CD4-positive, alpha-beta T cell treated with Interleukin-15 for 1 hour (primary cell): ENCODE measurements at places on chromosomes 6 and 20.
A peak's percentile ranks its signal among the peaks of the same experiment; 100 is the strongest.

DNA sequence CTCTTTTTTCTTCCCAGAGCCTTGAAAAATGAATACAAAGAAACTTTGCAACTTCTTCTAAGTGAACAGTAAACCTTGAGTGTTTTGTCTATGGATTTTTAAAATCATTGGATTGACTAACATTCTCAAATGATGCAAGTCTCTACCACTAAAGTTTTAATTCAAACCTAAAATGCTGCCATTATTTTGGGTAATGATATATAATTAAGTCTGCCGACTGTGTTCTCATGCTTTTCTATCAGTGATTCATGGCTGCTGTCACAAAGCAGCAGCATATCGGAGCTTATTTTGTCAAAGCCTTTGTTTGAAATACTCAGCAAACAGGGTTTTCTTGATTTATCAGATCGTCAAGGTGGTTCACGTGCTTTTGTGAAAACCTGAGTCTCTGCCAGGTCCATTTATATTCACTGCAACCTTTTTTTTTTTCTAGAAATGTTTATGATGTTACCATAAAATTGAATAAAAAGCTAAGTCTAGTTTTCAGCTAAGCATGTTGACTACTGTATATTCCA is 96.3 kb downstream of the GJA1 start:
- DNase-seq: no peak

GRCh38 chr6:169933839-169934698 is 182.6 kb downstream of the ERMARD start:
- no peak for DNase-seq

GRCh38 chr6:16742116-16742515 is 19.1 kb downstream of the ATXN1 start:
- no peak for DNase-seq

GRCh38 chr6:28953039-28953584 is 29.3 kb upstream of the TRIM27 start:
- peak; percentile 44 for DNase-seq

DNA sequence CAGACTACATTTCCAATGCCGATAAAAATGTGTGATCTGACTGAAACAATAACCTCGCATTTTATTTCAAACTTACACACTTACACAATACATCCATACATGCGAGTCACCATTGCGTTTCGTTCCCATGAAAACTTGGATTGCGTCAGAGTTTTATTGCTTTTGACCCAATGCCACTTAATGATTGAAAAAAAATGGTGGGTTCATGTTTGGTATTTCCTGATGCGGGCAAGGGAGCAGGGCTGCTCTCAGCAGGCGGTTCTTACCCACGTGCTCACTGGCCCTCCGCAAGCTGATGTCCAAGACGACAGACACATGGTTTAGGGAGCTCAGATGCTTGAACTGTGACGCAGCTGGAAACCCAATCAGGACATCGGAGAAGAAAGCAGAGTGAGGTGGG is 281.0 kb upstream of the SULF2 start:
- DNase-seq: no peak

DNA sequence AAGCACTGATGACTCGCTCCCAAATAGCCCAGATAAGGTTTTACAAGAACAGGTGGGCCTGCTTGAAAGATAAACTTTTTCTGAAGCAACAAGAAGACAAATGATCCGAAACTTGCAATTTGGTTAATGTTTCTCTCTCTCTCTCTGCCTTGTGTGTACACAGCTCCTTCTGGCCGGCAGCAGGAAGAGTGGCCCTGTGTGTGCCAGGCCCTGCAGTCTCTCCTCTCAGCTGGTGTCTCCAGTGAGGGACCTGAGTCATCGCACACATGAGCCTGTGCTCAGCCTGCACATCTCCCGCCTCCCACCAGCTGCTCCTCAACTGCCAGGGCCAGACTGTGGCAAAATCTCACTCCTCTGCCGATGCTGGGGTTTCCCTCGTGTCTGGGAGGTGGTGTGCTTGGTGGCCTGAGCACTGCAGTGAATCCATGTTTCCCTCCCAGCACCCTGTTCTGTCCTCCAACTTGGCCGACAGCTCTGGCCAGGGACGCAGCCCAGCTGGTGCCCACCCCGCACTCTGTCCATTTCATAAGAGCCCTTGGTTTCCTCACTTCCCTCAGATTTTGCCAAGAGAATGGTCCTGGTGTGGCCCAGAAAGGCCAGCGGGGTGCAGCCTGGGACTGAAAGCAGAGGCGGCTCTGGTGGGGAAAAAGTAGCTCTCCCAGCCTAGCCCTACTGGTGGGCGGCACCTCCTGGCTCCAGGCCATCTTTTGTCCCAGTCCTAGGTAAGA is 49.4 kb downstream of the ERMARD start:
- DNase-seq: no peak

DNA sequence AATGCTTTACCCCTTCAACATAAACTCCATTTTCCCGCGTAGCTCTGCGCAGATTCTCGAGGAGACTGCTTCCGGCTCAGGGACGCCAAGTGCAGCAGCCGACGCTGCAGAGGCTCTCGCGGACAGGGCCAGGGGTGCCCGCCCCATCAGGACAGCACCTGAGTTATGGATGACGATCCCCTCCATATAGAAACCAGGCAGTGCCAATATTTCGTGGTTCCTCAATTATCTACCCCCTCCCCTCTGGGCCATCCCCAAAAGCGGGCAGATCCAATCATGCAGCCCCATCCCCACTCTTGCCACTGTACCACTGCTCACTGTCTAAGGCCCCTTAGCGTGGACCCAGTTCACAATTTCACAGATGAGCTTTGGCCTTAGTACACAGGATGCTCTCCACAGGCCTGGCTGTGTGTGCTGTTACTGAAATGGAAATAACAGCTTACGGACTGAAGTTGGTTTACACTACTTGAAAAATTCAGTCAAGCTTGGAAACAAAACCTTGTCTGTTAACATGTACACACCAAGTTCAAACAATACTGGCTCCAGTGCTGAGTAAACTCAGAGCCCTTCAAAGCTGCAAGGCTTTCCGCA is 74.5 kb downstream of the DACT2 start:
- no peak for DNase-seq

DNA sequence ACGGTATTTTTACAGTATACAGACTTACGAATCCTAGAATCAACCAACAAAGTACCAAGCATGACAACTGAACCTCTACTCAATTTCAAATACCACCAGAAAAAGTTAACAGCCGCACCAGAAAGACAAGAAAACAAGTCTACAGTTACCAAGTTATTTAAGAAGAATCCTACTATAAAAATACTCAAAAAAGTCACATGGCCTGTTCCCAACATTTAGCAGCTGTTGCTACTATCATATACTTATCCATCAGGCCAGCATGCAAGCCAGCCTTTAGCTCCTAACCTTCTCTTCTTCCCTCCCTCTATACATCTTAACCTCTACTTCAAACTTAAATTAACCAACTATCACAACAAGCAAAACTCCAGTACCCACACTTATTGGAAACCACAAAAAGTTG is 1.9 kb downstream of the SYNCRIP start:
- DNase-seq: no peak

- DNase-seq: peak; percentile 75
Observed at GRCh38 chr6:43702534-43703440, 15.2 kb upstream of the MRPS18A start.

GRCh38 chr6:128600397-128600951 is 80.1 kb upstream of the PTPRK start:
- DNase-seq: no peak

- no peak for DNase-seq
Observed at GRCh38 chr6:14856177-14856576, 389.7 kb upstream of the JARID2 start.

- no peak for DNase-seq
Observed at GRCh38 chr6:3285732-3286131, 27.0 kb downstream of the PSMG4 start.

DNA sequence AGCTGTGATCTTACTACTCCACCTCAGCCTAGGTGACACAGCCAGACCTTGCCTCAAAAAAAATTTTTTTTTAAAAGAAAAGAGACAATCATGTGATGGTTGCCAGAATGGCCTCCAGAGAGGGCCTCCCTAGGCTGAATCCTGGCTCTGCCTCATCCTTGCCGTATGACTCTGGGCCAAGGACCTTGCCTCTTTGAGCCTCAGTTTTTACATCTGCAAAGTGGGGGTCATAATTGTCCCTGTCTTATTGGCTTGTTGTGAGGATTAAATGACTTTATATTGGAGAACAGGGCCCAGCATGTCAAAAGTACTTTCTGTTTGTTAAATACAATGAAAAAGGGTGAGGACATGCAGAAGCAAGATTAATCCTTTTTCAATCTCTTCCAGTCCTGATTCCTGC is 14.4 kb downstream of the SRXN1 start:
- DNase-seq: no peak

DNA sequence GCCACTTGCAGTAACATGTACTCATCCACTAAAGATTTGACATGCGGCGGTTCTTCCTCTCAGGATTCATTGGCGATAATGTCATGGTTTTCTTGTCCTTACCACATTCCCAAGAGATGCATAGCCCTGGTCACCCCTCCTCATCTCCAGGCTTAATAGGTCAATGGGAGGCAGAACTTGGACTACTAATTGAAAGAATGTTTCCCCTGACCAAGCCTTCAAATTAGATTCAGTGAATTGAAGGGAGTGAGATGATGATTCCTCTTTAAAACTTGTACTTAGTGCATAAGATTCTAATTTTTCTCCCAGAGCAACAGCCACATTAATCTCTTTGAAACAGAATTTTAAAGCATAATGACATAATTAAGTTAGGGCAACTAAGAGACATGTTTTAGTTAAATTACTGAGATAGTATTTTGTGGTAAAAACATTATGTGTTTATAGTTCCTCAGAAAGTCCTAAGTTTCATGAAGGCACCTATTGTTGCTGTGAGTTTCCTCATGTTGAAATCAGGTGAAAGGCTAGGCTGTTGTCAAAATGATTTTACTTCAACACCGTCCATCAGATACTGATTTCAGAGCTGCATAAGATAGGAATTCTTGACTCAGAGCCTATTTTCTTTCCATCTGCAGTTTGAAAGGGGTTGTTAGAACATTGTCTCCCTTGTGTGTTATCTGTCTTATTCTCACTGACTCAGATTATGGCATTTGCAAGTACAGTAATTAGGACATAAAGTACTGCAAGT is 48.5 kb downstream of the STK4 start:
- no peak for DNase-seq

DNA sequence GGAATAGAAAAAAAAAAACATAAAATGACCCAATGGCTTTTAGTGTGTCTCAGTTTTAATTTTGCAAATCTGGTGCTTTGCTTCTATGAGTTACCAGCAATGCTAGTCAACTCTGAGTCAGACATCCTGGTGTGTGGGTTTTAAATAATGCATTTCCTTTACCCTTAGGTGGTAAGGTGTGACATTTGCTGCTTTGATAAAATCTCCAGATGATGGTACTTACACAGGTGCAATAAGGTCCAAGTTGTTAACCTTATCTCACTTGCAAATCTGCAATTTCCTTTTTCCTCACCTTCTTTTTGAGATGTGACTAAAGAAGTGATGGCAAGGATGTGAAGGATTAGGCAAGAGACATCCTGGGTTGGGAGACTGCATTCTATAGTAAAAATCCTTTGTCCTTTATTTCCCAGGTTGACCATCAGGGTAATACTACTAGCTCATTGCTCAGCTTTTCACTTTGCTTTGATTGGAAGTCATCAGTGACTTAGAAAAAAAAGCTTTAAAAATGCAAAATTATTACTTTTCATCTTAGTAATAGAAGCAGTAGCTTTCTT is 818.5 kb upstream of the FLRT3 start:
- DNase-seq: no peak

DNA sequence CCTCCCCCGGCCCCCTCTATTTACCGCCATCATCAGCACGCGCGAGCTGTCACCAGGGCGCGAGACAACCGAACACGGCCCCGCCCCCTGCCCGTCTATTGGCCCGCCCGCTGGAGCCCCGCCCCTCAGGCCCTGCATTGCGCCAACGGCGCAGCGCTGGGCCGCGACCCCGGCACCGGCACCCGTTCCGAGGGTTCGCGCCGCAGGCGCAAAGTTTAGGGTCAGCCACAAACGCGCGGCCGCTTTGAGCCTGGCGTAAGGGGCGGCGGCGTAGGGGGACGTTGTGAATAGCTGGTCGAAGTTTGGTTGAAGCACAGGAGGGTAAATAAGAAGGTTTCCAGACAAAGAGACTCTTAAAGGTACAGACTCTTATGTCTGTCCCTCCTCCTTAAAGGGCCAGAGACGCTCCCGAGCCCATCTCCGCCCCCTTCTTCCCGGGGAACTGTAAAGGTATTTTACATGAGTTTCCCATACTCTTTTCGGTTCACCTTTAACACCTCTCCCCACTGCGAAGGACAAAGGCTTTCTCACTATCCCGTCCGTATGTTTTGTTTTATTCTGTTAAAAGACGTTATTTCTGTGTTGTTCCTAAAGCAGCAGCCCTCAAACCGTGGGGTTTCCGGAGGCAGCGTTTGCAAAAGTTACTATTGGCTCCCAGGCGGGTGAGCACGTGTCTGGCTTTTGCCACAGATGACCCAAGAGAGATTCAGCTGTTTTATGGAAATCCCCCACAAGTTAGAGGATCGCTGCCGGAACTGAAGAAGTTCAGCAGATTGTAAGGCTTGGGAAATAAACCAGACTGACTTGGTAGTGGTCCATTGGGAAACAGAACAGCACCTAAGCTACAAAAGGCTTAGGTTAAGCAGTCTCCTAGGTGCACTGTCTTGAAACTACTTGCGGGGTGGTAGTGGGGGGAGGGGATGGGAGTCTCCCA is at the start of gene USP49:
USP49 (minus strand) TSS at position 76 of the 934 bp plus-strand sequence. CDS start 88,392 bp downstream, outside the sequence.
- peak; percentile 87 for DNase-seq

- no peak for DNase-seq
Observed at GRCh38 chr6:36336779-36337241, at the start of gene BNIP5. Gene BNIP5 (minus strand): TSS chr6:36336888. CDS start chr6:36330690, 6,198 bp downstream.

- DNase-seq: no peak
Observed at GRCh38 chr6:136535017-136535765, 15.0 kb downstream of the MAP7 start.

DNA sequence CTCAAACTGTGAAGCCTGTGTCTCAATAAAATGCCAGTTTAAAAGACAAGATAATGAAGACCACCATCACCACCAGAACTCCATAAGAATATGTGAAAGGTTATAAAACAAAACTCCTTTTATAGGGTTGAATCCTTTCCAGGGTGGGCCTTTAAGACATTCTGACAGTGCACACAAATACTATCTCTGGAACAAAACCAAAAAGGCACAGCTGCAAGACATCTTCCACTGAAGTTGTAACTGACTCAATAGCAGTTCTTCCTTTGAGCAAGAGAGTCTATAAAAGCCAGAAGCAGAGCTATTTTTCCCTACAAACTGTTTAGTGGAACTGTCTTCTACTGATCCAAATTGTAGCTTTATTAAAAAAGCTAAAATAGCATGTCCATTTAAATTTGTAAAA is 81.6 kb downstream of the EPB41L2 start:
- DNase-seq: no peak

DNA sequence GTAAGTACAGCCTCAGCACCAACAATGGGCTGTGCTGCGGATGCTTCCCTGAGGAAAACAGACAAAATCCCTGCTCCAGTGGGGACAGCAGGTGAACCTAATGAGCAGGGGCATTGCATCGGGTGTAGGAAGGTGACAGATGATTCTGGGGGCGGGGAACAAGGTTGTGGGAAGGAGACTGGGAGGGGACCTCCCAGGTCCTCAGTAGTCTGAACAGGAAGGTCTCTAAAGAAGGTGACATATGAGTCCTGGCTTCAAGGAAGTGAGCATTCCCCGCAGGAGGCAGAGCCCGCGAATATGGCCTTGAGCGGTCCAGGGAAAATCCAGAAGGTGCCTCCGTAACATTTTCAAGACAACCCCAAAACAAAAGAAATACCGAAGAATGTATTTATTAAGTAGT is 19.4 kb downstream of the ULBP1 start:
- DNase-seq: no peak
